Upper lobe of right lung (tissue), 1 donor: ENCODE measurements at places on chromosomes 3 and 15. TPM values are rescaled to one million over a fixed set of nuclear protein-coding genes. Genes with fewer than 3 reads are reported as not detected.

DNA sequence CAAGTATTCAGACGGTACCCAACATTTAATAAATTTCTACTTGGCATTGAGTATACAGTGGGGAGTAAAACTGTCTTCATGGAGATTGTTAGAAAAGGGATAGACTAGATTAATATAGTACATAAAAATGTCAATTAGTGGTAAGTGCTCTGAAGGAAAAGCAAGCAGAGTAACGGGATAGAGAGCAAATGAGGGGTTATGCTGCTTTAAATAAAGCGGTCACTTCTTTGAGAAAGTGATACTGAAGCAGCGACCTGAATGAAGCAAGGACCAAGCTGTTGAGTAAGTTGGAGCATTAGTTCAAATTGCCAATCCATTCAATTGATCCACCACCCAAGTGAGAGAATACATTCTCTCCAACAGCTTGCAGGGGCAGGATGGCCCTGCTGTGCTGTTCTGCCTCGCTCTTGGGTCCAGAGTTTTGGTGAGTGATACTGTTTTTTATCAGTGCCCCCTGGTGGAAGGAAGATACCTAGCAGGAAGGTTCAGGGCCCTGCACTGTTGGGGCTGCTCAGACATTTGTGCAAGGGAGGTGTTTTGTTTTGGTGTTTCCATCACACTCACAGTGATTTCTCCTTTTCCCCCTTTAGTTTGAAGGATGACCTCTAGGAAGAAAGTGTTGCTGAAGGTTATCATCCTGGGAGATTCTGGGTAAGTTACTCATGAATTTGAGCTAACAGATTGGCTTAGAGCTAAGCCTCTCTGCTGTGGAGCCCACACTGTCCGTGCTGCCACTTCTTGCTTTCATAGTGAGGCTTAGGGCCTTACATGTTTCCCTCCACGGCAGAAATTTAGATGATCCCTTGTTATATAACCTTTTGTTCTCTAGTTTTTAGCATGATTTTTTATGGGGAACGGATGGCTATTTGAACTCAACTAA lies 69.0 kb downstream of the RAB7A start:
- H3K4me3 ChIP-seq, result no peak overlapping the region
- peaks cover 13% of the 10 kb centered on the region for H3K4me1 ChIP-seq
- no peak for DNase-seq
- peaks cover 41% of the 10 kb centered on the region for H3K36me3 ChIP-seq

DNA sequence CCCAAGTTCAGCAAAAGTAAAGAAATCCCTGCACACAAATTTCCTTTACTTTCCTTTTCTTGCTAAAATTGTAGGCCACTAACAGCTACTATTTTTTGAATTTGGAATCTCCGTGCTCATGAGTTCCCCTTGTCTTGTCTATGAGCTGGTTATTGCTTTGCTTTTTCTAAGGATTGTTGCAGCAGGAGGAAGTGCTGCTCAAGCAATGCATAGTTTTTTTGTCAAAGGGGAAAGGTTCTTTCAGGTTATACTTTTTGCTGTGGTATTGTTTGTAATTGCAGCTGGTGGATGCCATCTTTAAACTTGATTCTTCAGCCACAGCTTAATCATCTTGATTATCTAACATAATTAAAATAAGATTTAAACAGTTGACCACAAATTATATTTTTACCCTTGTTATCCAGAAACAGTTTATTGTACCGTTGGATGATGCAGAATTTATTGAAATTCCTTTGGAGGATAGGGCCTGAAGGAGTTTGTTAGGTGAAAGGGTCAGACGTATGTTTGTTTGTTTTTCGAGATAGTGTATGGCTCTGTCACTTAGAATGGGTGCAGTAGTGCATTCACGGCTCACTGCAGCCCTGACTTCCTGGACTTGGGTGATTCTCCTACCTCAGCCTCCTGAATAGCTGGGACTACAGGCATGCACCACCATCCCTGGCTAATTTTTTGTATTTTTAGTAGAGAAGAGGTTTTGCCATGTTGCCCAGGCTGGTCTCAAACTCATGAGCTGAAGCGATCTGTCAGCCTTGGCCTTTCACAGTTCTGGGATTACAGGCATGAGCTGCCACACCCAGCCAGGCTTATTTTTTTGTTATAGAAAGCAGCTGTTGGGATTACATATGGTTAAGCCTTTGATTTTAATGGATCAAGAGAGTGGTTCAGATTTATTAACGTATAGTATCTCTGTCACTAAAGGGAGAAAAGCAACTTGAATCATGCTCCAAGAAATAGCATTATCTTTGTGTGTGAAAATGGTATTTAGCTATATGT lies 11.7 kb downstream of the MGA start:
- H3K4me3 ChIP-seq, result no peak overlapping the region
- no peaks in the 10 kb centered on the region for H3K4me1 ChIP-seq
- no peak overlapping the region for H3K27ac ChIP-seq
- peaks cover 4% of the 10 kb centered on the region for H3K36me3 ChIP-seq
- no peaks in the 10 kb centered on the region for H3K27me3 ChIP-seq
- no peak for DNase-seq

DNA sequence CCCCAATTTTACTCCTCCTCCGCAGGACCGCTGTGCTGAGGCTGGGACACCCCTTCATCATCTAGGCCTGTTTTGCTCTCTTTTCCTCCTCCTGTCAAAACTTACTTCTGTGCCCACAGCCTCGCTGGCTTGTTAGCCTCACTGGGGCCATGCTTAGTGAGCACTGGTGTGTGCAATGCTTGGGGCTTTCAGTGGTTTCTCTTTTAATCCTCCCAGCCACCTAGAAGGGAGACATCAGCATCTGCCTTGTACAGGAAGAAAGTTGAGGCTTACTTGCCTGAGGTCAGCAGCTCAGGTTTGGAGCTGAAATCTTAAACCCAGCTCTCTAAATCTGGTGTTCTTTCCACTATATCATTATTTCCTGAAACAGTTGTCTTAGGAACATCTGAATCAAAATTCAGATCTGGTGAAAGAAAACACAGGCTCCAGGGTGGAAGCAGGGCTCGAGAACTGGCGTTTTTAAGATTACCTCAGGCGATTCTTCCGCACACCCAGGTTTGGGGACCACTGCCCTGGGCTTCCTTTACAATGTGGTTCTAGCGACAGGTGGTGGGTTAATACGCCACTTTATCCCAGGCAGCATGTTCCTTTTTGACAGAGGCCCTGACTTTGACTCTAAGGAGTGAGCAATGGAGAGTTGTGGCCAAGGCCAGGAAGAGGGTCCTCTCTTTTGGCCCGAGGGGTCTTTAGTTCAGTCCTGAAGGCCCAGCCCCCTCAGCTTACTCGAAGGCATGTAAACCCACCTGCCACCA lies 3.8 kb downstream of the THSD4 start:
- H3K4me1 ChIP-seq, result no peaks in the 10 kb centered on the region
- H3K36me3 ChIP-seq, result no peaks in the 10 kb centered on the region
- no peak for DNase-seq
- no peak overlapping the region for H3K4me3 ChIP-seq

DNA sequence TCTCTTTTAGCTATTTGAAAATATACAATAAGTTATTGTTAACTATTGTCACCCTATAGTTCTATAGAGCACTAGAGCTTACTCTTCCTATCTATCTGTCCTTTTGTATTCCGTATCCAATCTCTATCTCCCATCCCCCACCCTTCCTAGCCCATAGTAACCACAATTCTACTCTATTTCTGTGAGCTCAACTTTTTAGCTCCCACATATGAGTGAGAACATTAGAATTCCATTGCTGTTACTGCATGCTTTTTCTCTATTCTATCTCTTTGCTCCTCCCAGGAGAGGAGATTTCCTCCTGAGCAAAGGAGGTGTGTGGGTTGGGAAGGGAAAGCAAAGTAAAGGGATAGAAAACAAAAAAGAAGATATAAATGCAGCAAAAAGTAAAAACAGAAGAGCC lies 105.6 kb upstream of the SLC4A7 start:
- peak overlapping the region; percentile 77 for H3K27ac ChIP-seq
- no peaks in the 10 kb centered on the region for H3K27me3 ChIP-seq
- H3K4me1 ChIP-seq, result peaks cover 31% of the 10 kb centered on the region
- no peak overlapping the region for H3K4me3 ChIP-seq
- DNase-seq, result no peak

- peak overlapping the region; percentile 95 for H3K27ac ChIP-seq
- no peaks in the 10 kb centered on the region for H3K27me3 ChIP-seq
- H3K4me3 ChIP-seq, result peak overlapping the region; percentile 60
- peaks cover 87% of the 10 kb centered on the region for H3K4me1 ChIP-seq
Measured at GRCh38 chr15:40338921-40339620, 1.7 kb downstream of the CCDC9B start.

- H3K4me1 ChIP-seq, result no peaks in the 10 kb centered on the region
- no peak overlapping the region for H3K27ac ChIP-seq
- no peak for DNase-seq
- no peaks in the 10 kb centered on the region for H3K27me3 ChIP-seq
- no peak overlapping the region for H3K4me3 ChIP-seq
Measured at GRCh38 chr15:86743283-86743903, 663.7 kb downstream of the AGBL1 start.

CA12 gene
- 6.7 TPM for total RNA-seq

DNA sequence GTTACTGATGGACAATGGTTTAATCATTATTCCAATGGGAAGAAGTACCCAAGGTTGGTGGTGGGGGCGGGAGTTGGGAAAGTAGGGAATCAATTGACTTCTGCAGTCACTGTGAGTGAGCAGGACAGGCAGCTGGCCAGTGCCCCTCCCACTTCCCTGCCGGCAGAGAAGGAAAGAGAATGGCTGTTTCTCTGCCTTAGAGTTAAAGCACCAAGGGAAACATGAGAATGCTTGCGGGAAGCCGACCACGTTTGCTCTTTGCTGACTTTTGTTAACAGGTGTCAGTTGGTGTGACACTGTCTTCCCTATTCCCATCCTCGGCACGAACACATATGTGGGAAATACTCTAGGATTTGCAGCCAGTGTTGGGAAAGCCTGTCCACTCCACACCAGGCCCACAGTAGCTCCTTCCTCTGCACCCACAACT lies 33.5 kb upstream of the MFSD1 start:
- peak; percentile 68 for DNase-seq
- no peaks in the 10 kb centered on the region for H3K36me3 ChIP-seq
- H3K4me1 ChIP-seq, result peaks cover 34% of the 10 kb centered on the region
- H3K27ac ChIP-seq, result peak overlapping the region; percentile 52
- H3K4me3 ChIP-seq, result no peak overlapping the region

DNA sequence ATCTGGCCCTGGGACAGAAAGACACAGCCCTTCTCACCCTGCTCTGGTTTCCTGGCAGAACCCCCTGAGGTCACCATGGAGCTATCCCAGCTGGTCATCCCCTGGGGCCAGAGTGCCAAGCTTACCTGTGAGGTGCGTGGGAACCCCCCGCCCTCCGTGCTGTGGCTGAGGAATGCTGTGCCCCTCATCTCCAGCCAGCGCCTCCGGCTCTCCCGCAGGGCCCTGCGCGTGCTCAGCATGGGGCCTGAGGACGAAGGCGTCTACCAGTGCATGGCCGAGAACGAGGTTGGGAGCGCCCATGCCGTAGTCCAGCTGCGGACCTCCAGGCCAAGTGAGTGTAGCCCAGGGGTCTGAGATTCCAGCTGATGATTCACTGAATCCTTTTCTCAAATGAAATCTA lies 61.7 kb downstream of the BOC start:
- H3K36me3 ChIP-seq, result no peaks in the 10 kb centered on the region
- no peak overlapping the region for H3K4me3 ChIP-seq

DNA sequence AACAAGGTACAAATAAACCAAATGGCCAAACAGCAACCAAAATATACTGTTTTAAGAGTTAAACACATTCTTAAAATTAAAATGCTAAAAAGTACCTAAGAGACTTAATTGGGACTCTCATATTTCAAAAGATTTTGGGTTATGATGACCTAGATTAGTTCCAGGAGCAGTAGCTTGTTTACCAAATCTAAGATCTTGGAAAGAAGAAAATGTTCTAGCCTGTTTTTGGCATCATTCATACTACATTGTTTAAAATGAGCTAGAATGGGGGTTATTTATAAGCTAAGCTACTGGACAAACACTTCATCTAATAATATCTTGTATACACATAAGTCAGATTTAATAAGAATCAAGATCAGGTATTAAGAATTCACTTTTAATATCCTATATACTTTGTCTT lies 22.8 kb downstream of the ATOSA start:
- no peaks in the 10 kb centered on the region for H3K27me3 ChIP-seq
- H3K27ac ChIP-seq, result peak overlapping the region; percentile 31
- no peak overlapping the region for H3K4me3 ChIP-seq
- peaks cover 38% of the 10 kb centered on the region for H3K36me3 ChIP-seq
- DNase-seq, result no peak

DNA sequence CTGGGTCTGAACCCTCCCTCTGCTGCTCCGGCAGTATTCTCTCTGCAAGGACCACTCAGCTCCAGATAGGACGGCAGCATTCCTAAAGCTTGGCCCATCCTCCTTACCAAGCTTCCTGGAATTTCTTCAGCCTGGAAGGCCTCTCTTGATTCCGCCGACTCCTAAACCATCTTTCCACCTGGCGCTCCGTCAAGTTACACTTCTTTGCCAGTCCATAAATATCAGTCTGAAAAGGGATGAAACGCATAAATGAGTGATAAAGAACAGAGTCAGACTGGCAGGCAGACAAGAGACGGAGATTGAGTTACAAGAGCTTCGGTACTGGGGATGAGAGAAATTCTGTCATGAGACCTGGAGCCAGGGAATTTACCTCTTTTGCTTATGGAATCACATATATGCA lies 44.3 kb downstream of the CERS3 start:
- no peak for DNase-seq
- H3K4me3 ChIP-seq, result no peak overlapping the region
- H3K36me3 ChIP-seq, result no peaks in the 10 kb centered on the region
- H3K27ac ChIP-seq, result no peak overlapping the region
